Stimulated activated CD8-positive, alpha-beta memory T cell treated with anti-CD3 and anti-CD28 coated beads, Interleukin-4, amount 100 ng/mL, for 1 hour (primary cell): ENCODE measurements at places on chromosomes 4 and X.

GRCh38 chrX:133005042-133005441, 46.6 kb upstream of the HS6ST2 start:
- no peak for DNase-seq

DNA sequence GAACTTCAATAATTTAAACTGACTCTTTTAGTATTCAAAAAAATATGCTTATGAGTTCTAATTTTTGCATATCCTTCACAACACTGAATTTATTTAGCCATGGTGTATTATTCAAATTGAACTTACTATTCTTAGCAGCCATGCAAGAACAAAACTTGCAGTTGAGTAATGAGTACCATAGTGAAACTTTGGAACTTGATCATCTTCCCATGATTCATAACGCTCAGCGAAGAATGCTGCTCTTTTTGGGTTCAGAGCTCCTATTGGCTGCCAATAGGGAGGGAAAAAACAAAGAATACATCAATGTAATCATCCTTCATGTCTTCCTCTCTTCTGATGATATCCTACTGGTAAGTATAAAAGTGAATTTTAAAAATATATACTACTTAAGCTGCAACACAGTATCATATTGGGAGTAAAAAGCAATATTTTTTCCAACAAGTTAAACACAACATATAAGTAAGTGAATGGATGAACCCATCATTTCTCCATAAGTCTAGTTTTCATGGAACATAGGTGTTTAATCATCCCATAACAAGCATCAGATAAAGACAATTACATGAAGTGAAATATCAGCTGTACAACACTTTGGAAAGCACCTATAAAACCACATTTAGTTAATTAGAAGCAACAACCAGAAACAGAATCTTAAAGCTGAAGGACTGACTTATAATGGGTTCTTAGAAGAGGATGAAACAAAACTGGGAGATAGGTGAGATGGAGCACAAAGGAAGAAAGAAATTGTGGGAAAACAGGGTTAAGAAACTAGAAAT, 145.2 kb upstream of the MAB21L2 start:
- no peak for DNase-seq

DNA sequence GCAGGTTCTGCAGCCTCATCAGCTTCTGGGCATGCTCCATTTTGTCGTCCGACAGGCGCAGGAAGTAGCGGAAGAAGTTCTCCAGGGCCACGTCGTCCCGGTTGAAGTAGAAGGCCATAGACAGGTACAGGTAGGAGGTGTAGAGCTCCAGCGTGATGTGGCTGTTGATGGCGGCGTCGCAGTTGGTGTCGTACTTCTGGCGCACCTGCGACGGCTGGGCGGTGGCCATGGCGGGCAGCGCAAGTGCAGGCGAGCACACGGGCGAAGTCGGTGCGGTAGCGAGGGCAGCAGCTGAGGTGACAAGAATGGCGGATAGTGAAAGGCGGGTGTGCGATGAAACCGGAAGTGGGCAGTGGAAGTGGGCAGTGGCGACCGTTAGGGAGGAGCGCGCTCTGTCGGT, at the start of gene FTHL17:
Gene FTHL17 (minus strand): TSS at position 317 of the 400 bp plus-strand sequence. CDS start 88 bp downstream, at position 229.
- DNase-seq, result no peak

DNA sequence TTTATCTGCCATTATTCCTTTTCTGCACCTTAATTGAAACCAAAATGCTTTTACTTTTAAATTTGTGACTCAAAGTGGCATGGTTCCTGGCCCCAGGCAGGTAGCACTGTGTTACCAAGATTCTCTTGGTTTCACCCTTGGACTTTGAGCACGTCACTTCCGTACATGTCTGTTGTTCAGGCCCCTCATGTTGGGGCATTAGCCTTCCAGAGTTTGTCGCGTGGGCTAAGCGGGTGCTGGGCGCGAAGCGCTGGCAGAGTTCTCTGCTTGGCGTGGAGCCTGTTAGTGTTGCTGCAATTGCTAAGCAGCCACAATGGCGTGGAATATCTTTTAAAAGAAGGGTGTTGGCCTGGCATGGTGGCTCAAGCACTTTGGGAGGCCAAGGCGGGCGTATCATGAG, 14.0 kb upstream of the TADA2B start:
- no peak for DNase-seq
